Naive thymus-derived CD4-positive, alpha-beta T cell (primary cell): ENCODE measurements at places on chromosomes 7 and 10. TPM values are rescaled to one million over a fixed set of nuclear protein-coding genes. Genes with fewer than 3 reads are reported as not detected.

Gene ZNF485
- total RNA-seq = 3.6 TPM

Gene CPA2
- total RNA-seq = not detected

Gene CCDC7
- 62.9 TPM for total RNA-seq

Gene SLC13A1
- total RNA-seq = not detected

Gene CDC14C
- total RNA-seq = not detected

Gene SCART1
- total RNA-seq = 4.8 TPM

Gene PURB
- 22.3 TPM for total RNA-seq

Gene COL28A1
- total RNA-seq = 0.43 TPM

GRCh38 chr7:101236292-101236835, 1.2 kb downstream of the CLDN15 start:
- DNase-seq = no peak

GRCh38 chr7:114944745-114945625, 23.1 kb downstream of the MDFIC start:
- DNase-seq = no peak

DNA sequence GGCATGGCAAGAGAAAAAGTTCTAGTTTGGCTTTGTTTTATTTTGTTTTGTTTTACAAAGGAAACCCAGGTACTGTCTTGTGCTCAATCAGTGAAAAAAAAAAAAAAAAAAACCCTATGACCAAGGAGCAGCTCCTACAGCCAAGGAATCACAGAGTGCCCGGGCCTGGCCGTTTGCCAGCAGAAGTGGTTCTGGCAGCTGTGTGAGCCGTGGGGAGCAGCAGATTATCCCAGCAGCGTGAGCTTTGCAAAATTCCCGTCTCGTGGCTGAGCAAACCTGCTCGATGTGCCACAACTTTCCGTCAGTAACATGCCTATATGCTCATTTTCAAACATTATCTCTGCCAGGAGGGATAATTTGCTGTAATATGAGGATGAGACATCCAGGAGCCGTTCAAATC, 293.7 kb downstream of the POU6F2 start:
- DNase-seq = no peak

DNA sequence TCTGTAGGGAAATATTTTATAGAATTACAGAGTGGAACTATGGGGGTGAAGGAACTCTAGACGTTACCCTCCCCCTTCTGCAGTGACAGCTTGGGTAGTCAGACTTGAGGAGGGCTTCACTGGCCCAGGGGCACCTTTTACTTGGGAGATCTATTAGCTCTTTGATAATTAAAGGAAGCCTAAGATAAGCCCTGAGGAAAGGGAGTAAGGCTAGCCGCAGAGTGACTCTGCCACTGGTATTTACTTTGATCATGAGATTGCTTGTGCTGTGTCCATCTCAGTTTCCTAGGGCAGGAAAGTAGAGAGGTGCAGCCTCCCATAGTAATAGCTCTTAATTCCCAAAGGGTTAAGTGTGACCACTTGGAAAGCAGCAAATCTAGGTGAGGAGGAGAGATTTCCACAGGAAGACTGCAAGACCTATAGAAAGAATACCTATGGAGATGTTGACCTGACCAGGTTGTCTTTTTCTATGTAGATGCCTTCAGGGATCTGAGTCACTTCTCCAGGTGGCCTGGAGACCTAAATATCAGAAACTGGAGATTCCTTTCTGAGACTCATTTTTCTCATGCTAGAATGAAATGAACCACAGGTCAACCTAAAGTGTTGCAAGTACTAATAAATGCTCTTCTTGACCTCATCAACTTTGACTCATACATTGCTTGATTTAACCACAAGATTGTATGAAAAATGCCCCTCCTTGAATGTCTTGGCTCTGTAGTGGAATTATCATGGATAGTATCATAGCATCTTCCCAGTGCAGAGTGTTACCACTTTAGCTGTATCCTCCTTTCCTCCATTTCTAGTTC, 447.3 kb upstream of the GHITM start:
- DNase-seq = no peak

DNA sequence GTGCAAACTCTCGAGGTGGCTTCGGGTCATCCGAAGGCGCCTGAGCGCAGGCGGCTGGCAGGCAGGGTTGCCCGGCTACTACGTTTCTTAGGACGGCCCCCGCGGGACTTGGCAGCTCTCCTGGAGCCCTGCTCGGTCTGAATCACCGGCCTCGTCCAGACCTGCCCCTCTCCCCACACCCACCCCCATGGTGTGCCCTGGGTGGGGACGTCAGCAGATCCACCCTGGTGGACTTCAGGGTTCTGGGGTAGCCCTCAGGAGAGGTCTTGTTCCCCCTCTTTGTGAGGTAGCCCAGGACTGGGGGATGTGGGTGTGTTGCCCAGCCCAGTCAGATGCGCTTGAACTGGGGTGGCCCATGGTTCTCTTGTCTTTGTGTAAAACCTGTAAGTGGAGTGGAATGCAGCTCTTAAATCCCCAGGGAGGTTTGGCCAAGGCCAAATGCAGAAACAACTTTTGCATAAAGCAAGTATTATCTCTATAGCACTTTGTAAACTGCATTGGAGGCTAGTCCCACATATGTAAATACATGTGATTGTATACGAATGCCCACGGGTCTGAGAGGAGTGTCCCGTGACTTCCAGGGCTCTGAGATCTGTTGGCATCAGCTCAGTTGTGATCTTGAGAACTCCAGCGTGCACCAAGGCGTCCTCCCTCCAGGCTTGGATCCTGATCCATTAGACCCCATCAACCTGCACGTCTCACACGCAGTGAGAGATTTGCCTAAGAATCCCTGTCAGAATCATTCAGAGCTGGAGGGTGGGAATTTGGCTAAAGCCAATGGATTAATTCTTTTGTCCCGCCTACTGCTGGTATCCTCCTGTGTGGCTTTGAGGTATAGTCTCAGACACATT, 1.8 kb downstream of the PFKFB3 start:
- no peak for DNase-seq

- DNase-seq = no peak
Observed at GRCh38 chr10:76398043-76398710, 966.8 kb downstream of the LRMDA start.

DNA sequence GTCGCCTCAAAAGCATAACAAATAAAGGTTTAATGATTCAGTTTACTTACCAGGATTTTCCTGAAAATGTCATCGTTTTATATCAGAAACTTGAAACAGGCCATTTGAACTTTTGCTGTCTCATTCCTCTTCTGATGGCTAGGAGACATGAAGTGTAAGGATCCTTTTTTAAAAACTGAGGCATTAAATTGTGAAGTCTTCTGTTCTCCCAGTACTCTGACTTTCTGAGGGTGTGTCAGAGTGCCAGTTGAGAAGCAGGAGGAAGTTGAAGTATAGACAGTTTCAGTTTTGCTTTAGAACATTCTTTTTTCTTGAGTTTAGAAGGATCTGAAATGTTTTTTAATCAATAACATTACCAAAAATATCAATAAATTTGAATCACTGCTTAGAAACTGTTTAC, at the start of gene SAMD9L:
SAMD9L (minus strand) TSS at position 242 of the 400 bp plus-strand sequence. CDS start 12,414 bp downstream, outside the sequence.
- peak; percentile 21 for DNase-seq

GRCh38 chr10:128281343-128281742, 155.1 kb upstream of the MKI67 start:
- no peak for DNase-seq

- no peak for DNase-seq
Observed at GRCh38 chr7:85471740-85472139, 284.9 kb upstream of the SEMA3D start.

DNA sequence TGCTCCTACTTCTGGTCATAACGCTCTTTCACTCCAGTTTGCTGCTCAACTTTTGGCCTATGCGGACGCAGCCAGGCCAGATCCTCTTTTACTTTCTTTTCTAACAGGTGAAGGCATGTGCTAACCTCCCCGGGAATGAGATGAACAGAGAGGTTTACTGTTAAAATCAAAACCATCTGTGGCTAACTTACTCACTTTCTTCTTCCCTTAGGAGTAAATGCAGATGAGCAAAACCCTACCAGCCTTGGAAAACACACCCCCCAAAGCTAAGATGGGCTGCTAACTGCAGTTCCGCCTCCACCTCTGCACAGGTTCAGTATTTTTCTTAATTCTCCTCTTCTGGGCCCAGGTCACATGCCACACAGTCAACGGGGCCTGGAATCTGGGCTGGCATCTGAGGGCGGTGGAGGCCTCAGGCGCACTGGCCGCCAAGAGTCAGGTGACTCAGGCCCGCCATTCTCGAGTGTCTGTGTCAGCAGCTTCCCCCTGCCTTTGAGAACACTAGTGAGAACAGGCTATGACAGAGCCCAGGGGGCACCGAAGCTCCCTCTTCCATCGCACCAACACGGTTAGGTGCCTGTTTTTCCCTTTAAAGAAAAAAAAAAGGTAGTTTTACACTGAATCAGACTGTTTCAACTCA, 11.1 kb downstream of the FAM53B start:
- no peak for DNase-seq

DNA sequence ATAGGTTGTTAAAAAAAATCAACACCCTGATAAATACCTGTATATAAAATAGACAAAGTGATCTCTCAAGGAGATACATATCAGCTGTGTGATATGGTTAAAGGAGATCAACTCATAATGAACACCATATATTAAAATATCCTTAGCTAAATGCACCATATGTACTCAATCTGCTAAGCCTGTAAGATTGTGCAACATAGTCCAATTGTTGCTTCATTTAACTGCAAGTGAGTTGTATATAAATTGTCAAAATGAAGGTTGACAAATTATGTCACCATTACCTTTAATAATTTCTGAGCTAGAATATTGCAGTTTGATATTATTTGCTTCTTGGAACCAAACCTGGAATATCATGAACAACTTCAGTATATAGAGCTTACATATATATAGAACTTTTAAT, 283.7 kb downstream of the MALRD1 start:
- no peak for DNase-seq

GRCh38 chr10:96271016-96271815, at the start of gene BLNK:
Gene BLNK, minus strand, starts transcription at chr10:96271569. Its CDS starts 171 bp downstream, at chr10:96271398.
- DNase-seq = no peak

DNA sequence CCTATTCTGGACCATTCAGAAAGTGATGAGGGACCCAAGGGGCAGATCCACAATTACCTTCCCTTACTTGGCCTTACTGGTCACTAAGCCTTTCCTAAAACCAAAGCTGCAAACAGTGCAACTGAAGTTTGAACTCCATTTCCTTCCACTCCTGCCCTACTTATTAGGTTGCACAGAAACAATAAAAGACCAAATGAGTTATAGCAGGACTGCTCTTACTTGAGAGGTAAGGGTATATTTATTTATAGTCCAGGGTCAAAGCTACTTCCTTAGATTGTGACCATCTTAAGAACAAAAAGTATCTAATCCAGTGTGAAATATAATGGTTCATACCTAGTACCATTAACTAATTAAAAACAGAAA, 27.0 kb downstream of the CDK6 start:
- no peak for DNase-seq
